Activated T-helper 9 cell treated with anti-CD3 and anti-CD28 coated beads, Interleukin-2, amount 50 U/mL, for 16 hours (primary cell): ENCODE measurements at places on chromosomes 11 and 22.

GRCh38 chr11:121670805-121671282 is 218.1 kb upstream of the SORL1-AS1 start:
- no peak for DNase-seq

DNA sequence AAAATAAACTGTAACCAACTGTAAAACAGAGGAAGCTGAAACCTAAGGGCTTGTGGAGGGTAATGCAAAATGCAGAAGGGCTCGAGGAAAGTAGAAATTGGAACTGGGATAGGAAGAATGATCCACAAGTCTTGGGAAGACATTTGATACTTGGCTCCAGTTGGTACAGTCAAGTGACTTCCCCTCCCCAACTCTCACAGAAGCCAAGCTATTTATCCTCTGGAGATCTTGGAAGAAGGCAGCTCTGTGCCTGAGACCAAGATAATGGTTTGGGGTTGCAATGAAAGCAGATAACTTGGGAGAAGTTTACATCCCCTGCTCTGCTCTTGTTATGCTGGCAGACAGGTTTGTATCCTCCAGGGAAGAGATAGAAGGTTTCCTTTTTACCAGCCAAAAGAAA is 198.9 kb upstream of the ZC3H12C start:
- no peak for DNase-seq

DNA sequence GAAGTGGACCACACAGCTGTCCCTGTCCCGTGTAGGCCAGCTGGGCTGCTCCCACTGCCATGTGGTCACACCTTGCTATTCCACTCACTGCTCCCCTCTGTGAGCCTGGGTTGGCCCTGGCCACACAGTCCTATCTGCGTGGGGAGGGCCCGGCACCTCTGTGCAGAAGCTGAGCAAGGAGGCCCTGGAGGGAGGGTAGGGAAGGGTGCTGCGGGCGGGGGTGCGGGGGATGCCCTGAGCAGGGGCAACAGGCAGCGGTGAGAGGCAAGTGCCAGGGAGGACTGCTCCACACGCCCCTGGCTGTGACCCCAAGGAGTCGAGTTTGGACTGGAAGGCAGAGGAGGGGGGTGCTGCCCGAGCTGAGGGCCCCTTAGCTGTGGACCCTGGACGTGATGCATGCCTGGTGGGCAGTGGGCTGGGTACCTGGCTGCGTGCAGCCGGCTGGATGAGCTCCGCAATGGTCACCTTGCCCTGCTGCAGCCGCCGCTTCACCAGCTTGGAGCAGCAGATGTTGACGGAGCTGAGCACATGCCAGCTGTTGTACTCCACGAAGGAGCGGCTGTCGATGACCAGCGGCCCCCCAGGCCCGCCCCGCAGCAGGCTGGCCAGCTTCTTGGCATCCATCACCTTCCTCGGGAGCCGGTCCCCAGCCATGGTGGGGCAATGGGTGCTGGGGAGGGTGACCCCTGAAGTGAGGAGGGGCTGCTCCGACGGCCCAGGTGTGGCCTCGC is 6.7 kb downstream of the DUSP8 start:
- DNase-seq, result no peak

DNA sequence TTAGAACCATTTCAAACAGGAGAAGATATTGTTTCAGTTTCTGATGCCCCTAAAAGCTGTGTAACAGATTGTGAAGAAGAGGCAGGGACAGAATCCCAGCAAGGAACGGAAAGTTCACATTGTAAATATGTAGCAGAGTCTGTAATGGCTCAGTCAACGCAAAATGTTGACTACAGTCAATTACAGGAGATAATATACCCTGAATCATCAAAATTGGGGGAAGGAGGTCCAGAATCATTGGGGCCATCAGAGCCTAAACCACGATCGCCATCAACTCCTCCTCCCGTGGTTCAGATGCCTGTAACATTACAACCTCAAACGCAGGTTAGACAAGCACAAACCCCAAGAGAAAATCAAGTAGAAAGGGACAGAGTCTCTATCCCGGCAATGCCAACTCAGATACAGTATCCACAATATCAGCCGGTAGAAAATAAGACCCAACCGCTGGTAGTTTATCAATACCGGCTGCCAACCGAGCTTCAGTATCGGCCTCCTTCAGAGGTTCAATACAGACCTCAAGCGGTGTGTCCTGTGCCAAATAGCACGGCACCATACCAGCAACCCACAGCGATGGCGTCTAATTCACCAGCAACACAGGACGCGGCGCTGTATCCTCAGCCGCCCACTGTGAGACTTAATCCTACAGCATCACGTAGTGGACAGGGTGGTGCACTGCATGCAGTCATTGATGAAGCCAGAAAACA is 40.8 kb downstream of the IGLL1 start:
- peak; percentile 56 for DNase-seq

DNA sequence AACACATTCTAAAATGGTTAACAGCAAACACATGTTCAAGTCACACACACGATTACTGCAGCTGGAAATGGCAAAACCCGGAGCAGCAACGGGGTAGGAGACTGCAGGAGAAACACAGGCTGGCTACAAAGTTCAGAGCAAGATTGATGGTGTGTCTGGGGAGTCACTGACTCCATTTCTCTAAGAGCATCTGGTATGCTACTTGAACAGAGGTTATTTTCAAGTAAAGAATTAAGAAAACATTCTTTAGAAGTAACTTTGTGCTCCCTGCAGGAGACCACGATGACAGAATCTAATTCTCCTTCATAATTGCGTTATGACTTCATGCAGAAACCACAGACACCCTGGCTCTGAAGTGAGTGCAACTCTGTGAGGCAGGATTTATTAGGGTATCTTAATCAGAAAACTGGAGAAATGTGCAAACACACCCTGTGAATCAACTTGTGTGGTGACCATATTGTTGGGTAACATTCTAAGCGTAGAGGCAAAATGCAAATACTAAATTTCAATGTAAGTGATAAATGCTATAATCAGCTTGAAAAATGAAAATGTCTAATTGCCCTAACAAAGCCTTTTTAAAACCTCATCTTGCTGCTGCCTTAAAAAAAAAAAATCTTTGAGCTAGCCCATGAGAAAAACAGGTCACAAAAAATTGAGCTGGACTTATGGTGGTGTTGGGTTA is 303.0 kb downstream of the CADM1 start:
- DNase-seq, result no peak

DNA sequence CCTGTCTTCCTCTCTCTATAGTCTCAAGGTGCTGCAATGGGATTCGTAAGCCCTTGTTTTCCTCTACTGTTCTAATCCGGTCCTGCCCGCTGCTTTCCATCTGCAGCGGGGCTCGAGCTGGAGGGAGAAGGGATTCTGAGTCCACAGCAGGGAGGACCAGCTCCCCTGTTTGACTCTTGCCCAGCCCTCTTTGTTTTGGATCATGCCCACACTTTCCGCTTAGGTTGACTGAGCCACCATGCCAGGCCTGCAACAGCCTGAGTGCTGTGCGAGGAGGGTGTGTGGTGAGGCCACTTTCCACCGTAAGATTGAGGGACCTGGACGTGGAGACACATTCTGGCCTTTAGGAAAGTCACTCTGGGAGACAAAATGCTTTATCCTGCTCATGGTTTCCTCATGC is 58.3 kb downstream of the CEP164 start:
- DNase-seq, result no peak

- DNase-seq, result no peak
Measured at GRCh38 chr11:61761440-61762222, 9.2 kb downstream of the MYRF start.

- DNase-seq, result no peak
Measured at GRCh38 chr22:35250156-35250555, 7.1 kb upstream of the HMGXB4 start.

DNA sequence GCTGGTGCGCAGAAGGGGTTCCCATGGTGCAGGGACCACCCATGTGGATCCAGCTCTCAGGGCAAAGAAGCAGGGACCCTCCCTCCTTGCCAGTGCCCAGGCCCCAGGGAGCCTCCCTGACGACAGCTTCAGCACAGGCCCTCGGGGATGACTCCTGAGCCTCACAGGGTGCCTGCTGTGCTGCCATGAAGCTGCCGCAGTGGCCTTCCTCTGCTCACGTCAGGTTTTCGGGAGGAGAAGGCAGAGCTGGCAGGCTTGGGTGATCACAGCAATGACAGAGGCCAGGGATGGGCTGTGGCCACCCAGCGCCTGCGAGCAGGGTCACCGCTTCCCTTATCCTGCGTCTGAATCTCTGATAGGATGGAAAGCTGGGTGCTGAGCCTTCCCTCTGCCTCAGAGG is 276.2 kb downstream of the BRD1 start:
- DNase-seq, result no peak

- DNase-seq, result no peak
Measured at GRCh38 chr22:46357711-46358520, 22.4 kb downstream of the TRMU start.

DNA sequence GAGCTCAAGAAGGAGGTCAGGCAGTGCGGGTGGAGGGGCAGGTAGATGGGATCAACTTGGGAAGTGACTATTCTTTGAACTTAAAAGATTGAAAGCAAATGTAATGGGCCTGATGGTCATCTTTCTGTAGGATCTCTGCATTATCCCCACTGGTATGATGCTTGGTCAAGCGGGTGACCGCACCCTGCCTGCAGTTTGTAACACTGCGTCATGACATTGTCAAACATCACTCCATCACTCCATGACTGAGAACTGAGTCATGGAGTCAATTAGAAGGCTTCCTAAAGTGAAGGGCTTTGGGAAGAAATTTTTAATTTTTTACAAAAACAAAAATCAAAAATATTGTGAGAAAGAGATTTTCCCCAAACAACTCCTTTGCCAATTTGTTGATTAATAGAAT is 62.4 kb upstream of the BMAL1 start:
- no peak for DNase-seq

- no peak for DNase-seq
Measured at GRCh38 chr11:119856681-119857485, 127.9 kb upstream of the NECTIN1 start.

- DNase-seq, result no peak
Measured at GRCh38 chr11:119218141-119218878, 12.2 kb downstream of the CBL start.

DNA sequence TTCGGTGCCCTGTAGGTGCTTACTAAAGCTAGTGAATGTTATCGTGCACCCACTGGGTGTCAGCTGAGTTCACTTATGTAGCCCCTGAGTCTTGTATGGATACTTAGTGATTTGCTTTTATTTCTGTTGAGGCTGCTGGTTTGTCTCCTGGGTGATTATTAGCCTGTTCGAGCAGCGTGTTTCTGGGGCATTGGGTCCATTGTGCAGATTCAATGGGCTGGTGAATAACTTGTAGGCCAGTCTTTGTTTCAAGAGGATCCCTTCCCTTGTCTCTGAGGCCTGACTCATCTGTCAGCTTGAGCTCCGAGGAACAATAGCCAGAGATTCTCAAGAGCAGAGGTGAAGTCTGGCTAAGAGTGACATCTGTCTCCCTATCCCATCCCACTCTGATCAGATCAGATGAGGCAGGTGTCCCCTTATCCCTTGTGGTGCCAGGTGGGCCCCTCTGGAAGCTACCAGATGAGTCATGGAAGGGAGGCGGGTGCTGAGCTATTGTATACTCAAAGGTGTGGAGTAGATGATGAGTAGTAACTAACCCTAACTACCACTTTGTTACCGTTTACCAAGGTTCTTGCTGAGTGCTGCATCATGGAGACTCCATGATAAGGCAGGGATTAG is 3.7 kb downstream of the MIAT start:
- no peak for DNase-seq

DNA sequence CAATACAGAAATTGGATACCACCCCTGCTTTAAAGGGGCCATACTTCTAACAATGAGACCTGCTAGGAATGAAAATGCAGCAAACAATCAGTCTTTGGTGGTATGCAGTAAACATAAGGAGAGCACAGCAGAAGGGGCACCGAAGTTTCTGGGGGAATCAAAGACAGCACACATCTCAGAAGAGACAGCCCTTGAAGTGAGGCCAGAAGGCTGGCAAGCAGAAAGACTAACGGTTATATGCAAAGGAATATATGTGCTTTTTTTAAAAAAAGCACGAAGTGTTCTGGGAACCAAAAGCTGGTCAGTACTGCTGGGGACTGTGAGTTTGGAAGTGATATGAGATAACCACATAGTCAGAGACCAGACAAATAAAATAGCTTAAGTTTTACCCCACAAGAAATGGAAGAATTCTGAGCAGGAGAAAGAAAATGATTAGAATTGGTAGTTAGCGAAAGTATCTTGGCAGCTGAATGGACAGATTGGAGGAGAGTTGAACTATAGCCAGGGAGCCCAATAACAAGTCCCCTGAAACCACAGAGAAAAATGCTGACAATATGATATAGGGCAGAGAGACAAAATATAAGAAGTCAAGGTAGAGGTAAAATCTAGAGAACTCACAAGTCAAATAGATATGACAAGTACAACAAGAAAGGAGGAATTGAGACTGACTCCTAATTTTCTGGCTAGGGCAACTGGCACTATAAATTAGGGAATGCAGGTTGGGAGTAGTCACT is 125.7 kb downstream of the MRTFA start:
- DNase-seq, result no peak

DNA sequence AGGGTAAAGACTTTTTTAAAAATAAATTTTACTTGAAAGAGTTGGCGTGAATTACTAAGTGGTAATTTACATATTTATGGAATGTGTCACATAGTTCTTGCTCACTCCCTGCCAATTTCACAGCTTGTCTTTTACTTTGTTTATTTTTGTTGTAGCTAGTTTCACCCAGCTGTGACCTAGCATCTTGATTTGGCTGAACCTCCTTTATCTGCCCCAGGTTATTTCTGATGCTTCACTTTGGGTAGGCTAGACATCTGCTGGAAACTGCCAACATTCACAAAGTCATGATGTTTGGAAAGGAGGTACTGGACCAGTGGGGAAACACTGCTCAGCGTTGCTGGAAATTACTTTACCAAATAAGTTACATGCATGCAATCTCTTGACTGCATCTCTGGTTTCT is 1676.0 kb upstream of the RAG2 start:
- DNase-seq, result no peak

- no peak for DNase-seq
Measured at GRCh38 chr11:64742087-64742888, 1.7 kb downstream of the RASGRP2 start.

GRCh38 chr11:41579546-41579945 is 120.1 kb upstream of the LRRC4C start:
- DNase-seq, result no peak

DNA sequence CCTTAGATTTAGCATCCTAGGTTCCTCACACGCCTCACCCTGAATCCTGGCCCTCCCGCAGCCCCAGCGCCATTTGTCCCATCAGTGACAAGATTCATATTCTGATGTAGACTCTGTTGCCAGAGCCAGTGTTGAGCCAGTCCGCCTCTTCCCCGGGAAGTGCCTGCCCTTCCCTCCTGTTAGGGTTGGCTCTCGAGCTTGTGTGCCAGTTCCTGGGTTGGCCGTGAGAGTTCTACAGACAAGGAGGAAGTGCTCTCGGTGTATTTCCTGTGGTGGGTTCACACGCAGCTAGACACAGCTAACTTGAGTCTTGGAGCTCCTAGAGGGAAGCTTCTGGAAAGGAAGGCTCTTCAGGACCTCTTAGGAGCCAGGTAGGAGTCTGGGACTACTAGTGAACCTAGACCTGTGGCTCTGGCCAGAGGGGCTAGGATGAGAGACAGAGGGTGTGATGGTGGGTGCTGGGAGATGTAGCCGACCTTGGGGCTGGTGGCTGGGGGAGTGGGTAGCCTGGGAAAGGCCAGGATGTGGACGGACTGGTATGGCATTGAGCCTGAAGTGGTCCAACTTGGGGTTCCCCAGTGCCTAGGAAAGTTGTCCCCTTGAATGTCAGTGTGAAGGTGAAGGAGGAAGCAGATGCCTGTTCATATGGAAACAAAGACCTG is at the start of gene IL18BP:
IL18BP (plus strand) TSS at position 261 of the 662 bp plus-strand sequence. CDS start 1,076 bp downstream, outside the sequence.
- DNase-seq, result no peak
